Stimulated activated CD4-positive, alpha-beta T cell treated with anti-CD3 and anti-CD28 coated beads, Interleukin-1b, Interleukin-23, amount 100 ng/mL, for 1 hour (primary cell): ENCODE measurements at places on chromosomes 3 and 15.

DNA sequence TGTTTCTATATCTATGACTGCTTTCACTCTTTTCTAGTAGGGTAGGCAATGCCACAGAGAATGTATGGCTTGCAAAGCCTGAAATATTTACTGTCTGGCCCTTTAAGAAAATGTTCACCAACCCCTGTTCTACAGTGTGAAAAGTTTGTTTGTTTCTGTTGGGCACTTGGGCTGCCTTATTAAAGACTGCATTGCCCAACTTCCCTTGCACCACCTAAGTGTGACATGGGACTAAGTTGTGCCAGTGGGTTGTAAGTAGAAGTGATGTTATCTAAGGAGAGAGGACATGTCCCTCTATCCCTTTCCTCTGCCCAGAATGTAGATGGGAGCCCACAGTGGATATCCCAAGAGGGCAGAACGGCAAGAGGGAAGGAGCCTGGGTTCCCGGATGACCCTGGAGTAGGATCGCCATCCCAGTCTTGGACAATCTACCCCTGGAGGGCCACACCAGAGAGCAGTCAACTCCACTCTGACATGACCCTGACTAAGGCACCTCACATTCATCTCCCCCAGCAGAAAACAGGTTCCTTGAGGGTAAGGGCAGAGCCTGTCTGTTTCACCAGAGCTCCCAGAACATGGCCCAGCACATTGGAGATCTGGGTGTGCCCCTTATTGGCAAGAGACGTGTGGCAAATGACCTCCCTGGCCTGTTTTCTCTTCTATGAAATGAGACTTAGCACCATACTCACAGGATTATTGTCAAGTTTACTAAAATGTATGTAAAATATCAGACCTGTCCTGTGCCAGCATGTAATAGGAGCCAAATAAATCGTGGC is 138.8 kb downstream of the SMAD6 start:
- DNase-seq = no peak

- peak; percentile 86 for DNase-seq
Observed at GRCh38 chr15:75625542-75626347, at the start of gene SNUPN. SNUPN (minus strand) TSS chr15:75625725; CDS start chr15:75621051, 4,674 bp downstream.

DNA sequence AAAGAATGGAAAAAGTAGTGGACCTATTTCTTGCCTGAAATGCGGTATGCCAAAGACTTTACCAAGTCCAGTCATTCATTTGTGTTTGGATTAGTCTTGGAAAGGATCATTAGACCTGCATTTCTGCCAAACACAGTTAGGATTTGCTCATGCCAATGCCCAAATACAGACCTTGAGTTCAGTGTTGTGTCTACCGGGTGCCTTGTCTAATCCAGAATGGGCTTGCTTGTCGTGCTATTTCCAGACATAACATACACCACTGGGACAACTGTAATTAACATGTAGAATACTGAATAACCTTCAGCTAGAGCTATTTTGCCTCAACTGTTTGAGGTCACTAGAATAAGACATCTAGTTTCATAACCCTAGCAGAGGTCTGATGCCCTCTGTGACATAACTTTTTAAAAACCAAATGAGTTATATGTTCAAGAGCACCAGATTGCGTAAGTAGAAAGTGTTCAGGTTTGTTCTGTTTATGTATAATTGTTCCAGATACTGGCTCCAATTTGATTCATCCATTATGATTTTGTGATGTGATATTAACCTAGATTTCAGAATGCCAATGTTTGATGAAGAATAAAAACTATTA is 145.3 kb upstream of the DPH6 start:
- no peak for DNase-seq

DNA sequence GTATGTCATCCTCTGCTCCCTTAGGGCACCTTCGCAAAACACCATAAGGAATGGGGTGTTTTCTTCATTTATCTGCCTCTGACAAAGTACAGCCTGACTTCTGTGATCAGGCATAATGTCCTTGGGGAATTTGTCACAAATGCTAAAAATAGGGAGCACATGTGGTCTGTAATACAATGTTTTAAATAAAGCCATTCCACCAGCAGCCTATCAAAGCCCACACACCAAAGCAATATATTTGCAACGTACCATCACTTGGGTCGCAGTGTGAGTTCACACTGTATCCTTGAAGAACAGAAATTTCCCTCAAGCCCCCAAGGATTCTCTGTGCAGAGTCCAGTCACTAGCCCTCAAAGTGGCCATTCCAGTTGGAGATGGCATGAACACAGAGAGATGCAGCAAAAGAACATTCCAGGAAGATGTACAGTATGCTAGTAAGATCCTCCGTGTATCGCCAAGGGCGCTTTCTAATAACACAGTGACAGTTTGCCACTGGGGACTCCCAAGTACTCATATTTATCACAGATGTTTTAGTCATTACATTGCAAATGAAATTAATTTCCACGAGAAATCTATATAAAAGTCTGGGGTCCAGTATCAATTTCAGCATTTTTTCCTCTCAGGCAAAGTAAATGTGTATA is 246.7 kb downstream of the MCTP2 start:
- no peak for DNase-seq

GRCh38 chr15:66647358-66647757 is 54.7 kb upstream of the SMAD6 start:
- no peak for DNase-seq

GRCh38 chr3:142802891-142803290 is 79.1 kb downstream of the TRPC1 start:
- DNase-seq = no peak

- no peak for DNase-seq
Observed at GRCh38 chr3:58585994-58586393, 8.8 kb upstream of the FAM107A start.

- no peak for DNase-seq
Observed at GRCh38 chr3:150378301-150378748, 29.8 kb upstream of the TSC22D2 start.

DNA sequence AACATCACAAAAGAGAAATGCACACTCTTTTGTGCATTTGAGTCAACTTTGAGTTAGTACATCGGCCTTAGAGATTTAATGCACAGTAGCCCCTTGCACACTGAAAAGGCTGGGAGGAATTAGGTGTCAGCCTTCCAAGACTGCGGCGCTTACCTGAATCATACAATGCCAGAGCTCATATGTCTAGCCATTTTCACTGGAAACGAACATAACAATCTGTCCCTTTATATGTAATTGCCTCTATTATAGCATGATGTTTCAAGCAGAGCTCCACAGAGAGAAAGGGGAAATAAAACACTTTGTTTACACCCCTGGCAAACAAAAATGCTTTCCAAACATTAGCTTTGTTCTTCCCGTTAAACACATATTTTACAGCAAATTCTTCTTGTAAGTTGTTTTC is 315.7 kb upstream of the SLCO3A1 start:
- DNase-seq = no peak

DNA sequence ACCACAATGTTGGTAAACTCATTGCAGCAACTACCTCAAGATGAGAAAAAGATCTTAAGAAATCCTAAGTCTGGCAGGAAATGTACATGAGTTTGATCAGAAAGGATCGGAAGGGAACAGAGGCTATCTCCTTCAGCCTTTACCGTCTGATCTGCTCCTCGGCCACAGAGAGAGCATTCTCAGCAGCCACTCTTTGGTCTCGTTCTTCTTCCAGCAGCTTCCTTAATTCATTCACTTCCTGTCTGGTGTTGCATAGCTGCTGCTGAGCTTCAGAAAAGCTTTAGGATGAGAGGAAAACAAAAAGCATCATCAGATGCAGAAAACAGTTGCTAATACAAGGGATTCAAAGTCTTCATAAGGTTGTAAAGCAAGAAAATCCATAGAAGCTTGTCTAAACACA is 6.6 kb upstream of the HCLS1 start:
- no peak for DNase-seq

GRCh38 chr15:75952525-75952924 is 48.8 kb downstream of the FBXO22 start:
- DNase-seq = no peak

GRCh38 chr15:64740311-64741170 is 34.8 kb downstream of the RBPMS2 start:
- no peak for DNase-seq

DNA sequence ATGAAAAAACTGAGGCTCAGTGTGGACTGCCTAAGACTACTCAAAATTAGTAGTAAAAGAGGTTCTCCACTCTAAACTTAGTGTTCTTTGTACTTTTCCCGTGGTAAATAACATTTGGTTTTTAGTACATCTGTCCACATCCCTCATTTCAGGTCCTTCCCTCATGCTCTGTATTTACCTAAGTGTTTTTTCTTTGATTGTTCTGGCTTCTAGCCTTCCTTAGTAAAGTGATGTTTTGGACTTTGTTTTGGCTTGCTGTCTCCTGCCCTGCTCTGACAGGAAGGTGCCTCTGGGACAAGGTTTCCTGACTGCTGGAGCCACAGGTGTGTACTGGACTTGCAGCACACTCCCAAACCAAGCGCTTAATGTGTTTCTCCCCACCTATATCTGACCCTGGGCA is 29.9 kb upstream of the ALDH1A2 start:
- DNase-seq = no peak

DNA sequence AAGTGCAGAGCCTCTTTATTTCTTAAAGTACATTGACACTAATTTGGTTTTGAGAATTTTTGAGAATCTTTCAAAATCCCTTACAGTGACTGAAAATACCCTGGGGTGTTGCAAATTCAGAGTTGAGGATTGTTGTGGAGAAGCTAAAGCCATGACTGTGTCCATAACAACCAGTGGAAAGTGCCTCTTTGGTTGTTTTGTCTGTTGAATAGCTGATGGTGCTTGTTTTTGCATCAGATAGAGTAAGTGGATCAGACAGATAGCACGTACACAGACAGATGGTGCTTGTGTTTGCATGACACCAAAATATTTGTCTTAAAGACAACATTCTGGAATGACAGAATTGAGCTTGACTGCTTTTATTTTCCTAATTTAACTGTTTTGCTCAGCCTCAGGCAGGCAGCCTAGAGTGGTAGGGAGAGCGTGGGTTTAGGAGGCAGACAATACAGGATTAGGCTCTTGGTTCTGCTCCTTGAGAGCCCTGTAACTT is 265.0 kb downstream of the IL20RB start:
- no peak for DNase-seq
